ENCODE measurements at places on chromosomes 3 and 15.

DNA sequence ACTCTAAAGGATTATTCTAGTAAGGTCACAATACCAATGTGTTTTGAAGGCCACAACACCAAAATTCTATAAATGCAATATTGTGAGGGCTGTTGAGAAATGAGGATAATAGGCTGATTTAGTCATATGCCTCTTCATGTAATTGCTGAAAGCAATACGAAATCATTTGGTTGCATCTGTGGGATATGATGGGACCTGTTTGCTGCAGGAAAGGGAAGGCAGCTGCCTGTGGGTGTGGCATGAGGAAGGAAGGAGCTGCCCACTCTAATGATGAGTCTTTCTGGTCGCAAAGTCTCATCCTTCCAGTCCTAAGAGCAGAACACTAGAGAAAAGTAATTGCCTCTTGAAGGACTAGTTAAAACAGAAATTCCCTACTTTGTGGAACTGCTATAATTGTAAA, 245.3 kb upstream of the ZPLD1 start:
- DNase-seq: no peak

DNA sequence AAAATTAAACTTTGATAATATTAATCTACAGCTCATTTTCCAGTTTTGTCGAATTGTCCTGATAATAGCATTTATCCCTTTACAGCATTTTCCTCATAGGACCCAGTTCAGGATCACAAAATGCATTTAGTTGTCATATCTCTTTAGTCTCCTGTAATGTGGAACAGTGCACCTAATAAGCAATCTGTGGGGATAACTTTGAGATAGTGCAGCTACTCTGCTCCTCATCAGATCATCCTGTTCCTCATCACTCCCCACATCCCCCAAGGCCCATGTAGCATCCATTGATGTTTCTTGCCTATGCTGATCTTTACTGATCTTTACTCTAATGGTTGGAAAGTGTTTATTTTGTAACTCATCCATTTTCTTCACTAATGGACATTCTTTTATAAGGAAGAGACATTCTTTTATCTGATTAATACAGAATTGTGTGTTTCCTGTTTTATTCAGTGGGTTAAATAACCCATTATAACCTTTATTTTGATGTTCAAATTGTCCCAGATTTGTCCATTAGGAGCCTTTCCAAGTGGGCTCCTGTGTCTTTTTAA, 7.5 kb downstream of the RNF111 start:
- DNase-seq: no peak

GRCh38 chr3:32240159-32240545, 1.7 kb downstream of the CMTM8 start:
- DNase-seq: peak; percentile 46

GRCh38 chr3:98325055-98325454, 28.6 kb upstream of the OR5K4 start:
- DNase-seq: no peak

DNA sequence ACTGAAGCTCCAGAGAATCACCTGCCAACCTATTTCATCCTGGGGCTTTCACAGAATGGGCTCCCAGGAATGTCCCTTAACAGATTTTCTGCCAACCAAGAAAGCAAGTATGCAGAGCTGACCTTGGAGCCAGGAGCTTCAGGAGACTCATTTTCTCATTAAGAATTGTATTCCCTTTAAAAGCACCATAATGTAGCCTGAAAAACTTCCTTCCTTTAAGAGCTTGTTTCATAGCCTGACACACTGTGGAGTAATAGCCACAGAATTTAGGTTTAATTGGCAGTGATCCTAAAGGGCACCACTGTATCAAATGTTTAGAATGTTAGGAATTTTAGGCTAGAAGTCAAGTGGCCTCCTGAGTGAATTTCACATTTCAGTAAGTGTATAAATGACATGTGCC, 309.8 kb downstream of the GBE1 start:
- DNase-seq: peak; percentile 69

- no peak for DNase-seq
These were observed 13.2 kb downstream of the EPHB3 start for GRCh38 chr3:184574515-184575417.

- peak; percentile 14 for DNase-seq
These were observed 124.7 kb upstream of the FRMD4B start for GRCh38 chr3:69510481-69511030.

- DNase-seq: no peak
These were observed 62.2 kb downstream of the MB21D2 start for GRCh38 chr3:192855434-192855833.

DNA sequence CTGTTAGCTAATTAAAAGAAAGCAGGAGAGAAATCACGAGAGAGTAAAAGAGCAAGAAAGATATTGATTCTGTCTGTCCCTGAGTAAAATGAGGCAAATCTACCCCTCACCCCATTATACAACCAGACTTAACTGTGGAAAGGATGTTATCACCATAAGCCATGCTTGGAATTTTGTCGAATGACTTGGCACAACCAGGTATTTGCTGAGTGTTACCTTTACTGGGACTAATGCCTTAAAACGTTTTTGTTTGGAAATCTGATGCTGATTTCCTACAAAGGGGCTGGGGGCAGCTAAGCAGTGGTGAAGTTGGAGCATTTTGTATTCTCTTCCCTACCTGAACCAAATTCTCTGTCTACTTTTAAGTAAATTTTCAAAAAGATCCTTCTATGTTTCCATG, 211.1 kb downstream of the GREM1 start:
- no peak for DNase-seq

DNA sequence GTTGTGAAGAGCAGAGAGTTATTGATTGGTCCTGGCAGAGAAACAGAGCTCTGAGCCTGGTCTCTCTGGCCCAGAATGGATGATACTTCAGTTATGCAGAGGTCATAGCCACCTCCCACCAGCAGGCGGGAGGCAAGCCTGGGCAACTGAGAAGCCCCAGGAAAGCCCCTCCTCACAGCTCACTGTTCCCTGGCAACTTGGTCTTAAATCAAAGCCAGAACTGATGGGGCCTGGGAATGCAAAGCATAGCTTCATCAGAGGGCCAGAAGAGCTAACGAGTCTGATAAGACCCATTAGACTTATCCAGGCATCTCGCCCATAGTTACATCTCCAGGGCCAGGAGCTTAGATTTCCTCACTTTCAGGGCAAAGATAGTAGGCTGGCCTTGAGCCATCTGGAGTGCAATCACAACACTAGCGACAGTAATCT, 5.5 kb upstream of the COLQ start:
- DNase-seq: peak; percentile 21

- peak; percentile 62 for DNase-seq
These were observed 129.8 kb downstream of the ZNF385D start for GRCh38 chr3:21621181-21621651.

DNA sequence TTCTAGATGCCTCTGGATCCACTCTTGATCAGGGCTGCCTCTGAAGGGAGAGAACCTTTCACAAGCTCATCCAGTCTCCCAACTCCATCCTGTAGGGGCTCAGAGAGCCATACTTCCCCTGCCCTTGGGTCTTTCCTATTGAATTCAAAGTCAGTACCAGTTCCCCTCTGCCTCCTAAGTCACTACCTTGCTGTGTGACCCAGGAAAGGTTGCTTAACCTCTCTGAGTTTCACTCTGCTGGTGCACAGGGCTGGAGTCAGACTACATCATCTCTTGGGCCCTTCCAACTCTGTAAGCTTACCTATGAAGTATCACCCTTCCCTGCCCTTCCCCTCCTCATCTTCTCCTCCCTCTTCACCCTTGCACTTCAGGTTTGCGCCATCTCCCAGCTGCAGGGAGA, 117.9 kb downstream of the MEGF11 start:
- no peak for DNase-seq

DNA sequence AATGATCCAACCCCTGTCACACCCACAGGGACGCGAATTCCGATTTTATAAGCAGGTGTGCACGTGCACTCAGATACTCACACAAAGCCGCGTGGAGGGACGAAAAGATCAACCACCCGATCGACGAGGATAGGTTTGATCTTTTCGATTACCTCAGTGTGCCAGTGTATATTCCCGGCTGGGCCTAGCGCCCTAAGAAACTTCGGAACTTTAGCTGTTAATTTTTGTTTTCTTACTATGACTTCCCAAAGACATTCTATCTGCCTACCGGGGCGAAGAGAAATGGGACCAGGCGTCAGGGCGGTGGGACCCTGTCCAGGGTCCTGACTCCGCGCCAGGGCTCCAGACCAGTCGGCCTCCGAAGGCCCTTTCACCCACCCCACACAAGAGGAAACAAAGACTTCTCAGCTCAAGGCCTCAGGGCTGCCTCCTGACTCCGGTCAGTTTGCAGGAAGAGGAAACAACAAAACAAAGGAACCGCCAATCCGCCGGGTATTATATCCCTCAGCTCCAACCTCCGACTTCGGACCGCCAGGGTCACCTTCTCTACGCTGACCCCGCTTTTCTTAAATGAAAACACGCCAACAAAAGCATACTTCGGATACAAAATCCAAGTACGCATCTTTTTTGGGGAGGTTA, 6.8 kb downstream of the ONECUT1 start:
- DNase-seq: peak; percentile 24

DNA sequence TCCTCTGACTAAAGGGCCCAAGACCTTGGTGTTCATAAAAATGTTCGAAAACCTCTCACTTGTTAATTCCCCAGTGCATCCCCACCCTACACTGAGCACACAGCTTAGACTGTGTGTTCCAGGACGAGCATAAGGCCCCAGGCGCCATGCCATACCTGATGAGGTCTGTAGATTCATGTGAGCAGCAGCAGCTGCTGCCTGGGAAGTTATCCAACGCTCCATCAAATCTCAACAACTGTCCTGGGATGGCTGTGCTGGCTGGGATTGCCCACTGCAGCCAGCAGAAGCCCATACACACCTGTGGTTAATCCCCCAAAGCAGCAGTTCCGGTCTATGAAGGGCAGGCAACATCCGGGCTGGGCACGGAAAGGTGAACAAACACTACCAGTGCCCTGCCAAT, 391.2 kb downstream of the IL20RB start:
- DNase-seq: no peak

- peak; percentile 21 for DNase-seq
These were observed 19.8 kb upstream of the P2RY12 start for GRCh38 chr3:151404316-151404715.

Data from fibroblast of pulmonary artery (primary cell).